ENCODE measurements at places on chromosomes 4 and X.

- DNase-seq = no peak
Observed at GRCh38 chrX:11435568-11435967, 142.4 kb downstream of the AMELX start.

- peak; percentile 46 for DNase-seq
Observed at GRCh38 chr4:33715841-33716395, 2528.4 kb downstream of the ARAP2 start.

GRCh38 chr4:8850830-8851188, 20.8 kb downstream of the HMX1 start:
- DNase-seq = no peak

GRCh38 chr4:182807346-182807745, 109.8 kb downstream of the DCTD start:
- no peak for DNase-seq

DNA sequence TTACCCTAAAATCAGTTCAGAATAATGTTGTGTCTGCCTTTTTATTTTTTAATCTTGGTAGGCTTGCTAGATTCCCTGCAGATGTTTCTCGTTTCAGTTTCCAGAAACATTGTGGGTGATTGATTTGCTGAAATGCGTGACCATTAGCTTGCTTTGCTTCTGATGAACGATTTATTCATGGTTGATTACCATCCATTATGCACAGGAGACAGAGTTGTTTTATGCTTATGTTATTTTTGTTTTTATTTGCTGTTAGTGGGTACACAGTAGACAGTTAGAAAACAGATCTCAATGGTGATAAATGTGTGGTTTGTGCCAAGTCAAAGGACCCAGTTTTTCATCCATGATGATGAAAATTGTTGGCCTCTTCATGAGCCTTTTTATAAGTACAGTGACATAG, 455.6 kb upstream of the BOD1L1 start:
- DNase-seq = no peak

GRCh38 chrX:78105944-78106650, 2.0 kb downstream of the PGK1 start:
- no peak for DNase-seq

DNA sequence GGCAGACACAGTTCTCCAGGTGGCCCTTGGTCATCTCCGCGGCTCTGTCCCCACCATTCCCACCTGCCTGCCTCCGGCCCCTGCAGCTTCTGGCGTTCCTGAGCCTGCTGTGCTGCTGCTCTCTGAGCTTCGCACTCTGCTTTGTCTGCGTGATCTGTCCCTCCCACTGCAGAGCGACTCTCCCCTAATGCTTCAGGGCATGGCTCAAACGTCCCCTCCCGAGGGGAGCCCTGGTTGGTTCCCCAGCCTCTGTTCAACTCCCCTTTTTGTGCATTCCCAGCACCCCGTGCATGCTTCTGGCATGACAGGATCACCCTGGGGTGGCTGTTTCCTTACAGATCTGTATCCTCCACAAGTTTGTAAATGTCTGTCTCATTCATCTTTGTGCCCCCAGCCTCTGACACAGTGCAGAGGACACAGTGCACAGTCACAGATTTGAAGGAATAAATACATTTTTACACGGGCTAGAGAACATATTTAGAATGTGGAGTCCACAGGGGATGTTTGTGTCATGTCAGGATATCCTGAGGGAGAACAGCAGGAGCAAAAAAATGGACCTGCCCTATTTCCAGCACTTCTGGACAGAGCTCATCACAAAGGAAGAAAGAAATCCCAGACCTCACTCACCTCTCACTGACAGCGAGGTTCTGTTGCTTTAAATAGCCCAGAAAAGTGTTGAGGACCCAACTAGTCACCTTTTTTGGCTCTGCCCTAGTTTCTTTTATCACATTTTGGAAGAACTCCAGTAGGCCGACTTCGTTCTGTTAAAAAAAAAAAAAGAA, 72.6 kb downstream of the GATB start:
- no peak for DNase-seq

DNA sequence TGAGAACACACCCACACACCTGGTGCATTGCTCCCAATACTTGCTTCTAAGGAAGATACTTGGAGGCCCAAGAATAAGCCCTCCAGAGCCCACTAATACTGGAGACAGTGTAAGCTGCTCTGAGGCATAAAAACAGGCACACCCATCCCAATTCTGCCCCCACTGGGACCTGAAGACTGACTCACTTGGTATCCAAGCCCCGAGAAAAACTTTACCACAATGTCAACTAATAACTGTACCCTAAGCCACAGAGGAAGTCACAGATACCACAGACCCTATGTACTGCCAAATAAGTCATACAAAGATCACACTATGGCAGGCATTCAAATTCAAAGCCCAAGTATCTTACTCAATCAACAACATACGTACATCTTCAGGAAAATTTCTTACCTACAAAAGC, 398.2 kb upstream of the SPANXN1 start:
- DNase-seq = no peak

- no peak for DNase-seq
Observed at GRCh38 chr4:184471881-184472613, 2.3 kb downstream of the IRF2 start.

DNA sequence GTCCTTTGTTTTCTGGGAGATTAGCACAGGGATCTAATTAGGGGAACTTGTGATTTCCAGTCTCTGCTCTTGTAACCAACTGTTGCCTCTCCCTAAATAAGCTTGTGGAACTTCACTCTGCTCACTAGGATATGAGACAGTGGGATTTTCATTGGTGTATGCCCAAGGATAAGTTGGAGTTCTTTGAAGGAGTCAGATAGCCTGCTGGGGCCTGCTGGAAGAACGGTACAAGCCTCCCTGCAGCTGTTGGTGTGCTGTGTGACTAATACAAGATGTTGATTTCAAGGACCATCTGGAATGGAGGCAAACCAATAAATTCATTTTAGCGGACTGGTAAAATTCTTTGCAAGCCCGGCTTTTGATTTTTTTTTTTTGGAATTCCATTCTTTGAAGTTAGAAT, 167.0 kb downstream of the AASDH start:
- DNase-seq = no peak

GRCh38 chr4:184439856-184440594, 34.3 kb downstream of the IRF2 start:
- DNase-seq = no peak

- no peak for DNase-seq
Observed at GRCh38 chrX:23003116-23003515, 3.4 kb downstream of the DDX53 start.

DNA sequence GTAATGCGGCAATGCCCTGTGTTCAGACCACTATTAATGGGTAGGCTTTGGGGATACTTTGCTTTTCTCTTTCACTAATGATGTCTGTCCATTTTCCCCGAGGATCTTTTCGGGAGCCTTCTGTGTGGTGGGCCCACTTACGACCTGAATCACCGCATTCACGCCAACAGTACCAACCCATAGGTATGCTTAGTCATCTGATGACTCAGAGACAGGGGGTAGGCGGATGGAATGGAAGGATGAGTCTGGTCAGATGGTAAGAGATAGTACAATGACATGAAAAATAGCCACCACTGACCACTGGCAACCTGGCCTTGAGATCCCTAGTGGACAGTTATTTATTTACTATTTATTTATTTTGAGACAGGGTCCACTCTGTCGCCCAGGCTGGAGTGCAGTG, 76.0 kb upstream of the DHRSX start:
- no peak for DNase-seq

DNA sequence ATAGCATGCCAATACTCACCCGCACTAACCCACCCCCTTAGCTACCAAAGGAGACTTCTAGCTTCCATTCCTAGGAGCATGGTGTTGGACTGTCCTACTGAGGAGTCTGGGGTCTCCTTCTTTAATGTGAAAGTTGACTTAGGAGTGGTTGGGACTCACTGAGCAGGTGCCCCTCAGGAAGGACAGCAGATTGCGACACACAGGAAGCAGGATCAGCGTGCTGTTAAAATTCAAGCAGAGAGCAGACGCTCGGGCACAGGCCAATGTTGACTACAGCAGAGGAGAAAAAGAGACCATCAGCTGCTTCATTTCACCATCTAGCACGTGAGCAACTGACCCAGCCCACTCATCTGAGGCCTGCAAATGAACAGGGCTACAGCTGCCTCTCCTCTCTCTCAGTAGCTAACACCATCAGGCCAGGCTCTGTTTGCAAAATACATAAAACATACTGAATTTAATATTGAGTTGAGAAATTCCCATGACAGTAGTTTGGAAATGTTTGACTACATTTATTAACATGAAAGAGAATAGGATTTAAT, 10.8 kb downstream of the NOX1 start:
- DNase-seq = no peak

DNA sequence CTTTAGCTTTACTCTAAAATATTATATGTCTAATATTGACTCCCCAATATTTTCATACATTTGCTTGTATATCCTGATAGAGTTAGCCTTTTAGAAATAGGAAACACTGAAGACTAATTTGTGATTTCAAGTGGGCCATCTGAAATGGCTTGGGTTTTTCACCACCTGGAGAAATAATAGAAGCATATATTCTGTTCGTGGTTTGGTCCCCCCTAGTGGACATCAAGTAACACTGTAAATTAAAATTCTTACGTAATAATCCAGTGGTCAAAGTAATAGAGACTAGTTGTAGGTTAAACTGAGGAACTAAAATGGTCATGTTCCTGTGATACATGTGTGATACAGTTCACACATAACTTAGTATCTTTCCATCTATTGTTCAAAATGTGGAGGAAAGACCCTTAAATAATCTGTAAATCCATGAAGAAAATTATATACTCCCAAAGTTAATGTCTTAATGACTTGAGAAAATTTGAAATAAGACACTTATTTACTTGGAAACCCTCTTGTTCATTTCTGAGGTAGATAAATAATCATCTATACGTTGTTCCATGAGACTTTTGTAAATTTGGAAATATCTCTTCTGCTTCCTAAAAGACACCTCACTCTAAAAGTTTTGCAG, 79.8 kb upstream of the SMARCAD1 start:
- no peak for DNase-seq

GRCh38 chr4:22174640-22175039, 226.1 kb upstream of the KCNIP4 start:
- no peak for DNase-seq

GRCh38 chrX:54945224-54945623, 24.6 kb downstream of the TRO start:
- no peak for DNase-seq

- DNase-seq = no peak
Observed at GRCh38 chr4:55926610-55927009, 22.1 kb upstream of the CEP135 start.

DNA sequence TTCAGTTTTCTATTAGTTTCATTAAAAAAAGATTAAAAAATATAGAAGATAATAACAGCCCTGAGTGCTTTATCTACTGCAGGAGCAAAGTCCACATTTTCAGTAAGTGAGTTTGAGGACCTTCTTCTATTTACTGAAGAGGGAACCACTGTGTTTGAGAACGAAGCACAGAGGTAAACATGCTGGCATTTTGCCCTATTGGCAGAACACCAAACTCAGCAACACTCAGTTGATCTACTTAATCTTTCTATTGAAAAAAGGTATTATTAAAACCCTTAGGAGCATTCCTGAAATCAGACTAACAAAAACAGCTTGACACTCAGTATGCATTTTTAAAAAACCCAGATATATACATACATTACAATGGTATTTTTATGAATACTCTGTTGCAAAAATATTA, 1496.7 kb downstream of the TECRL start:
- no peak for DNase-seq

DNA sequence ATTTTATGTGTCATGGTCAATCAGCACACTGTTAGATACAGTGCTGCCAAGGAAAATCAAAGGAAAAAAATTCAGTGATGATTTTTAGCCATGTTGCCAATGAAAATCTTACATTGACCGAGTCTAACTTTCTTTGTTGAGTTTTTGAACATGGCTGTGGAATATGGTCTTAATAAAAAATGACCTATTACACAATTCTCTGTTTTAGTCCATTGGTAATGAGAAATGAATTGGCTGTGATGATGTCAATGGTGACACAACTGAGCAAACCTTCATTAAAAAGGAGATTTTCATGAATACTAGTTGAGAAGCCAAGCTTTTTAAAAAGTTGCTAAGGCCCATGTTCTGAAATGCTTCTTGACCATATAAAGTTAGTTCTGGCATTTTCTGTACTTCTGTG, 225.9 kb upstream of the GYPA start:
- DNase-seq = no peak

- DNase-seq = no peak
Observed at GRCh38 chr4:74158466-74159142, 686 bp downstream of the MTHFD2L start.

DNA sequence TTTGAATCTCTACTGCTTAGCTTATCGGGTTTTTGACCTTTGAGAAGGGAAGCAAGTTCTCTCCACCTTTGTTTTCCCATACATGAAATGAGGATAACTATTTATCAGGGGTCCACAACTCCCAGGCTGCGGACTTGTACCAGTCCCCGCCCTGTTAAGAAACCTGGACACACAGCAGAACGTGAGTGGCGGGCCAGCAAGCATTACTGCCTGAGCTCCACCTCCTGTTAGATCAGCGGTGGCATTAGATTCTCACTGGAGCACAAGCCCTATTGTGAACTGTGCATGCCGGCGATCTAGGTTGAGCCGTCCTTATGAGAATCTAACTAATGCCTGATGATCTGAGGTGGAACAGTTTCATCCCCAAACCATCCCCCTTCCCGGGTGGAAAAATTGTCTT, 579.5 kb downstream of the GALNTL6 start:
- no peak for DNase-seq

- DNase-seq = no peak
Observed at GRCh38 chrX:11670316-11670715, 4.6 kb upstream of the ARHGAP6 start.

DNA sequence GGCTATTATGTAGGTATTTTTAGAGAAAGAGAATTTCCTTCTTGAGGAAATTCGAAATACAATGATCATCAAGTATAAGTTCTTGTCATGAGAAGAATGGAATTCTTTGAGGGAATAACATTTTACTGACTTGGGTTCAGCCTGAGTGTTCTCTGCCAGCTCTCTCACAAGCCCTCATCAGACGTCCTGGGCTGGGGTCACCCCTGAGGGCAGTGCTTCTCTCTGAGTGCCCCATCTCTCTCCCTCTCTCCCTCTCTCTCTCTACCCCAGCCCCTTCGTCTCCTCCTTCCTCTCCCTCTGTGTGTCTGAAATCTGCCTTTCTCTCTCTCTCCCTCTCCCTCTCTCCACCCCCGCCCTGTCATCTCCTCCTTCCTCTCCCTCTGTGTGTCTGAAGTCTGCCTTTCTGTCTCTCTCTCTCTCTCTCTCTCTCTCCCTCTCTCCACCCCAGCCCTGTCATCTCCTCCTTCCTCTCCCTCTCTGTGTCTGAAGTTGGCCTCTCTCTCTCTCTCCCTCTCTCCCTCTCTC, 241.7 kb upstream of the PSAPL1 start:
- DNase-seq = no peak
